Cortex of kidney (tissue), 1 donor: ENCODE measurements at places on chromosomes 3 and 15.

DNA sequence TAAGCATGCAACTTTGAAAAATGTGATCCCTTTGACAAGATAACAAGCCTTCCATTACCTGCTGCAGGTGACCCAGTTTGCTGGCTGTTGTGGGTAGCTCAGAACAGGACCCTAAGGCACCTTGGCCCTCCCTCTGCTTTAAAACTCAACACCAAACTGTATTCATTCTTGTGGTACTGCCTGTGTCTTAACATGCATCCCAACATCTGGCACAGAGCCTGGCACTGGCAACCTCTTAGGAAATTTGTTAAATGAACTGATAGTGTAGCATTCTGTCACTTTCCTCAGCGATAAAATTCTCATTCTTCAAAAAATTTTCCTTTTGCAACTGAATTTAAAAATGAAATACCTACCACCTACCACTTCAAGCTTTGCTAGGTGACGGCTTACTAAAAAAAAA is 287.3 kb upstream of the ADAMTS9 start:
- no peak for DNase-seq

- no peak for DNase-seq
Measured at GRCh38 chr3:27721717-27722564, at the start of gene EOMES. TSS of gene EOMES (minus strand) at chr3:27722323. CDS start at chr3:27722294, 29 bp downstream.

DNA sequence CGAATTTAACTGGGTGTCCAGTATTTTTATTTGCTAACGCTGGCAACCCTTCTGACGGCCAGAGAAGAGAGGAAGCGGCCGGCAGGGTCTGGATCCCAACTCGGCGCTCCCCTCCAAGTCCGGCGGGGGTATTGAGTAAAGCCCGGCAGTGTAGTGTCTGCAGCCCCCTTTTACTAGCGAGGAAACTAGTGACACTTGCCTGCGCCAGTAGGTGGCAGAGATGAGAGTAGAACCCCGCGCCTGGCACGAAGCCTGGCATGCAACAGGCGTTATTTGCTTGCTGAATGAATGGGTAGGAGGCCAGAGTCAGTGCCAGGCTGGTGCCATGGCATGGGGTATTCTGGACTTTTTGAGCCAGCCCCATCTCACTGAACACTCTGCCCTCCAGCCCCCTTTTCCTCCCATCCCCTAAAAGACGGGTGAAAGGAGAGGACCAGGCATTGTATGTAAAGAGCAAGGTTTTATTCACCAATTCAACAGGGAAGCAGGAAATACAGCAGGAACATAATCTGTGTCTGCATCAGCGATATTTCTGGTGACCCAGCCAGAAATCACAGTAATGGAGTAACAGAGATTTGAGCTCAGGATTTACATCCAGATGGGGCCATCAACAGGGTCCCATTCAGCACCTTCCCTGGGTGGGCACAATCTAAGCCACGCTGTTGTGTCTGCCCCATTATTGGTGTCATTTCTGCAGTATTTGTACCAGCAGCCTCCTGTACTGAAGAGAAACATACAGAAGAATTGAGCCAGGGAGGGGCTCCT is 788 bp upstream of the WDR73 start:
- DNase-seq: no peak

GRCh38 chr15:95300958-95301357 is 1029.5 kb upstream of the NR2F2 start:
- DNase-seq: no peak
